ELR (cell line): ENCODE measurements at places on chromosomes 13 and 19.

DNA sequence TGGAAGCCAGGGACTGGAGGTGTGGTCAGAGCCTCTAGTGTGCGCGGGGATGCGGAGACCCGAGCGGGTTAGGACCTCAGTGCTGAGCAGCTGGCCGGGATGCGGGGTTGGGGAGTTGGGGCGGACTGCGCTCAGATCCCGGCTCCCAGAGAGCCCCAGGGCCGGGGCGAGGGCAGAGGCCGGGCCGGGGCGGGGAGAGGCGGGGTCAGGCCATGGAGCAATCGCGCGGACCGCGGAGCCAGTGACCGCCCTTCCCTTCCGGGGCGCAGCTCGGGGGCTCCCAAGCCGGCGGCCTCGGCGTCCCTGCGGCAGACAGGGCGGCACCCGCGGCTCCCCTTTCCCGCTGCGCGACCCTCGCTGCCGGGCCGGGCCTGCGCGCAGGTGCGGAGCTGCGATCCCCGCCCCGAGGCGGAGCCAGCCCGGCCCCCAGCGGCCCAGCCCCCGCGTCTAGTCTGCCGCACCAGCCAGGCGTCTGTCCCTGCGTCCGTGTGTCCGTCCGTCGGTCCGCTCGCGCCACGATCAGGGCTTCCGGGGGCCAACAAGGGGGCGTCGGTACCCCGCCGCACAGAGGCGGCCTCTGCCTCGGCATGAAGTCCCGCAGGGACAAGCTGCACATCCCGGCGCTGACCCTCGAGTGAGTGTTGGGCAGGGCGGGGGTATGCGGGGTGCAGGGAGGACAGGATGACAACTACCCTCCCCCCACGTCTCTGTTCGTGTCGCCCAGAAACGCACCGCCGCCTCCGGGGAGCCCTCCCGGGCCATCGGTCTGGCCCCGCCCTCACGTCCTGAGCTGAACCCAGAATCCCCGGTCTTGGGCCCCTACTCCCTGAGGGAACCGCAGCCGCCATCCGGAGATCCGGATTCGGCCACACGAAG, 12.4 kb downstream of the MAST3 start:
- DNase-seq, result peak; percentile 43

DNA sequence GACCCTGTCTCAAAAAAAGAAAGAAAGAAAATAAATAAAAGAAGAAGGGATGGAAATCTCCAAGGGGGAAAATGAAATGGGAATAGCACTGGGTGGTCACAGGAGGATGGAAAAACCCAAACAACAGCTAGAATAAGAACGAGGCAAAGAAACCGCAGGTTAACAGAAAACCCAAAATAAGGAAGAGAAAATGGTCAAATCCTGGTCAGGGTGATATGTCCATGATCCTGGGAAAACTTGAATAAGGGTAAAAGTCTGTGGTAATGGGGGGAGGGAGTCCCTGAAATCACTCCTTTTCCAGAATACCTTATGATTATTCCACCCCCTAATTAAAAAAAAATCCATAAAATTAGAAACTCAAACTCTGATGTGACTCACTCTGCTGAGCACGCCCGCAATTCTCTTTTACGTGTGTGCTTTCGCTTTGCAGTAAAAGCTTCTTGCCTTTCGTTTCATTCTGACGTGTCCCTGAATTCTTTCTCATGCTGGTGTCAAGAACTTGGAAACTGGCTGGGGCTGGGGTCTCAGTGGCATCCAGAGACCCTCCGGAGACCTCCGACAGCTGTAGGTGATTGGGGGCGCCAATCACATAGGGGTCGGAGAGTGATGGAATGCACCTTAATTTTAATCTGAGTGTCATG, 4.3 kb upstream of the NAXD start:
- DNase-seq, result no peak

DNA sequence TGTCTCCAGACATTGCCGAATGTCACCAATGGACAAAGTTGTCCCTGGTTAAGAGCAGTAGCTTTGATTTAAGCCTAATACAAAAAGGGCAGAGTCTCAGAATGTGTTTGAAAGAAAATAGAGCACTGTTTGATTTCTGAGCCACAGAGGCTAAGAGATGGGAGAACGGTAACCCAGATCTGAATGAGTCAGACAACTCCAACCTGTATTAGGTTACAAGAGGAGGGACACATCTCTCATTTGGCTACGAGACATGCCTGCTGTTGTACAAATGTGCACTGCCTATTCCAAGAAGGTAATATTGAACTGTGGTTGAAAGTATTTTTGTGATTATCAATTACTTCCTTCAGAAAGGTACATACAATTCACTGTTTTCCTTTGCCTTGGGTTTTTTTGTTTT, 4.9 kb upstream of the HSPH1 start:
- DNase-seq, result peak; percentile 39

DNA sequence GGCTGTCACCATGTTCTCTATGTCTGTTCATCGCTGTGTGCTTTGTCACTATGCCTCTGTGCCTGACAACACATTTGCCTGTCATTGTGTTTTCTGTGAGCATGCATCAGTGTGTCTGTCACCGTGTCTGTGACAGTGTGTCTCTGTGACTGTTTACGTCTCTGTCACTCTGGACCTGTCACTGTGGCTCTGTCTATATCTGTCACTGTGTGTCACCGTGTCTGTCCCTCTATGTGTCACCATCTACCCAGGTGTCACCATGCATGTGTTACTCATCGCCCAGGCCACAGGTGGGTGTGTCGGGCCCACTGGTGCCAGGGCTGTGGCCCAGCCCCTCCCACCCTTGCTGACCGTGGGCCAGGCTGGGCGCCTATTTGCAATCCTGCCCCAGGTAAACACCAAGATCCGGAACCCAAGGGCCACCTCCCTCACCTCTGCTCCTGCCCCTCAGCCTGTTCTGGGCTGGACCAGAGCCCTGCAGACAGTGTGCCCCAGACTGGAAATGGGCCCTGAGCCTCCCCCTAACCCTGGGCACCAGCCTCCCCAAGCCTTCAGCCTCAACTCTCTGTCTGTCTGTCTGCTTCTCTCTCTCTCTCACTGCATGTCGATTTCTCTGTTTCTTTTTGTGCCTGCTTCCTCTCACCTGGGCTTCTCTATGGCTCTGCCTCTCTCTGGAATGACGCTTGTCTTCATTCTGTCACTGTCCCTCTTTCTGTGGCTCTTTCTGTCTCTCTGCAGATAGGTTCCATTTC, 7.7 kb downstream of the IRF2BP1 start:
- DNase-seq, result no peak

- DNase-seq, result no peak
Observed at GRCh38 chr19:41847351-41848105, 2.7 kb downstream of the DMRTC2 start.

GRCh38 chr13:53490752-53491151, 462.1 kb downstream of the OLFM4 start:
- no peak for DNase-seq

GRCh38 chr19:17025361-17025760, 1.2 kb downstream of the CPAMD8 start:
- no peak for DNase-seq

GRCh38 chr19:341386-342127, 3.0 kb downstream of the MIER2 start:
- DNase-seq, result no peak

DNA sequence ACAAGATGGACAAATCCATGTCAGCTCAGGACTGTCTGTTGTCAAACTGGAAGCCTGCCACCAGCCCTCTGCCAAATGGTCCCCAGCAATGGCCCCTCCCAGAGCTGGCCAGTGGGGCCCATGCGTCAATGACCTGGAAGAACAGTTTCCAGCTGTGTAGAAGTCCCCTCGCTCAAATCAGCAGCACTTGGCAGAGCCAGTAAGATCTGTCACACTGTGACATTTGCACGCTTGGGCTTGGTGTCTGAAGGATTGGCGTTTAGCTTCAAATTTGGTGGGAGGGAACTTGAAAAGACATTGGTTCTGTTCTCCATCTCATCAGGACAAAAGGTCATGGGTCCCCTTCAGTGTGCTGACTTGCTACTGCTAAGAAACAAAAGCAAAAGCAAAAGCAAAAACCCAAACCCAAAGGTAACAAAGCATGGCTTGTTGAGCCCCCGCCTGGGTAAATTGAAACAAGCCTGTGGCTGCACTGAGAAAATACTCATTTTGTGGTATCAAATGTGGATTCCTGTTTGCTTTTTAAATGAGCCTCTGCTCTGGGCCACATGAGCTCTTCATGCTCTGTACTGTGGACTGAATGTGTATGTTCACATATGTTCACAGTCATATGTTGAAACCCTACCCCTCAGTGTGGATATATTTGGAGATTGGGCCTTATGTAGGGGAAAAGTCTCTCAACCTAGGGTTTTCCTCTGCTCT, 253.6 kb upstream of the MAB21L1 start:
- no peak for DNase-seq

GRCh38 chr13:30191491-30192100, 115.8 kb downstream of the KATNAL1 start:
- DNase-seq, result peak; percentile 65

GRCh38 chr19:2274931-2275535, 6.9 kb downstream of the PEAK3 start:
- peak; percentile 74 for DNase-seq

DNA sequence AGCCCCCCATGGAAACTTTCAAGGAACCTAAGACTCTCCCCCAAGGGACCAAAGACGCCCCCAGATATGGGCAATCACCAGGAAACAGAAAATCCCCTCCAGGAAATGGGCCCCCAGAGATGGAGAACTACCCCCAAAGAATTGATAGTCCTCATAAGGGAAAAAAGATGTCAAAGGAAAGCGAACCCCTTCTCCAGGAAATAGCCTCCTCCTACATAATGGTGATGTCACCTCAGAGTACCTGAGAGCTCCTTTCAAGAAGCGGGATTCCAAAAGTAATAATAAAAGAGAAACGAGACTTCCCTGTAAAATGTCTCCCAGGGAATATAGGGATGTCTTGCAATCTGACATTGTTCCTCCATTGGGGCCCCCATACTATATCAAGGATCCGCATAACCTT, 1.1 kb downstream of the CDKN2D start:
- DNase-seq, result no peak

DNA sequence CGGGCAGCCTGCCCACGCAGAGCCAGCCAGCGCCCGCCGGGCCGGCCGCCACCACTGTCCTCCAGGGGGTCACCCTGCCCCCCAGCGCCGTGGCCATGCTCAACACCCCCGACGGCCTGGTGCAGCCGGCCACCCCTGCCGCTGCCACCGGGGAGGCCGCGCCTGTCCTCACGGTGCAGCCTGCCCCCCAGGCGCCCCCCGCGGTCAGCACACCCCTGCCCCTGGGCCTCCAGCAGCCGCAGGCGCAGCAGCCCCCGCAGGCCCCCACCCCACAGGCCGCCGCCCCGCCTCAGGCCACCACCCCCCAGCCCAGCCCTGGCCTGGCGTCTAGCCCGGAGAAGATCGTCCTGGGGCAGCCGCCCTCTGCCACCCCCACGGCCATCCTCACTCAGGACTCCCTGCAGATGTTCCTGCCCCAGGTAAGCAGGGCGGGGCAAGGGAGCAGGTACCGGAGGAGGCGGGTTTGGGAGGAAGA, 32.3 kb upstream of the EHD2 start:
- no peak for DNase-seq

- DNase-seq, result no peak
Observed at GRCh38 chr19:47374876-47375693, 26.0 kb downstream of the DHX34 start.

DNA sequence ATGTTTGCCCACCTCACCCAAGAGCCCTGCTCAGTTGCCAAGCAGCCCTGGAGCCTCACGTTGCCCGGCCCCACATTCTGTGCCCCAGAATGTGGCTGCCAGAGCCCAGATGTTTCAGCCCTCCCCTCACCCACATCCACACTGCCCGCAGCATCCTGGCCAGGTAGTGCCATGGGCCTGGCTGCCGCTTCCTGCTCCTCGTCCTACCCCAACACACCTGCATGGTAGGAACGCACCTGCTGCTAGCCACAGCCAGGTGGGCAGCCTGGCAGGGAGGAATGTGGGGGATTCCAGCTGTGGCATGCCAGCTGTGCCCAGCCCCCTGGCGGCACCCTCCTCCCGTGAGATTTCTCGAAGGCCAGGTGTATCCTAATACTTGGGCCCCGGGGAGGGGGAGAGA, 7.5 kb upstream of the NFIX start:
- no peak for DNase-seq

DNA sequence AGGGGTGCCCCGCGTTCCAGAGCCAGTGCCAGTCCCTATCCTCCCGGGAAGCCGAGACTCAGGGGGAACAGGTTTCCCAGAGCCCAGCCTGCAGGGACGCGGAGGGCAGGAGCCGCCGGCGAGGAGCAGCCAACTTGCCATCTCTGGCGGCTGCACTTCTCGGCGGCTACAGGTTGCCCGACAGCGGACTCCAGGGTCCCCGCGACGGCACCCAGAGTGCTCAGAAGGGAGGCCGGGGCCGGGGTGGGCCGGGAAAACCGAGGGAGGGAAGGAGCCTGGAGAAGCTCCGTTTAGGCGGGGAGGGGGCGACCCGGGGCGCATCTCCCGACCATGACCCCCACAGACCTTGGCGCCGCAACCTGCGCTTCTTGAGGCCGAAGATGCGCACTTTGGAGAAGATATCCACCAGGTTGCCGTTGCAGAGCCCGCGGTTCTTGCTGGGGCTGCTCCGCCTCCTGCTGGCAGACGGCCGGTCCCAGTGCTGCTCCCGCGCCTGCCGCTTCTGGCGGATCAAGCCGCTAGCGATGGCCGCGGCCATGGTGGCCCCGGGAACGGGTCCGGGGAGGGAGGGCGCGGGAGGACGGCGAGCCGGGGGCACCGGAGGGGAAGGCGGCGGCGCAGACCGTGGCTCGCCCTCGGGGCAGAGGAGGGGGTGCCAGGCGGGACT, 463.8 kb downstream of the ITGBL1 start:
- peak; percentile 28 for DNase-seq

GRCh38 chr13:79742923-79743322, 262.0 kb downstream of the NDFIP2 start:
- no peak for DNase-seq
